ENCODE measurements at places on chromosomes 12 and 14. TPM values are rescaled to one million over a fixed set of nuclear protein-coding genes. Genes with fewer than 3 reads are reported as not detected.

EMP1 gene
- polyA plus RNA-seq: 356 TPM

GPR65 gene
- polyA plus RNA-seq: not detected

KRT75 gene
- 59.4 TPM for polyA plus RNA-seq

IQSEC3 gene
- polyA plus RNA-seq: not detected

TAS2R9 gene
- polyA plus RNA-seq: not detected

SPATS2 gene
- polyA plus RNA-seq: 46.2 TPM

SYNE3 gene
- polyA plus RNA-seq: 1.3 TPM

ATG2B gene
- 11.4 TPM for polyA plus RNA-seq

SIX1 gene
- 0.01 TPM for polyA plus RNA-seq

PRR4 gene
- 4.0 TPM for polyA plus RNA-seq

FGF23 gene
- polyA plus RNA-seq: not detected

TSHR gene
- not detected for polyA plus RNA-seq

PLEKHG3 gene
- 73.2 TPM for polyA plus RNA-seq

TMEM121 gene
- 0.31 TPM for polyA plus RNA-seq

TCTN2 gene
- 6.9 TPM for polyA plus RNA-seq

BDKRB1 gene
- polyA plus RNA-seq: 3.5 TPM

TSPAN11 gene
- polyA plus RNA-seq: not detected

SERPINA10 gene
- polyA plus RNA-seq: not detected

CAPS2 gene
- 1.5 TPM for polyA plus RNA-seq

LTB4R2 gene
- polyA plus RNA-seq: 5.4 TPM

GAS2L3 gene
- 3.6 TPM for polyA plus RNA-seq

GABARAPL1 gene
- 15.6 TPM for polyA plus RNA-seq

TUNAR gene
- not detected for polyA plus RNA-seq

RNF212B gene
- polyA plus RNA-seq: not detected

DPY19L2 gene
- 2.6 TPM for polyA plus RNA-seq

OTX2 gene
- not detected for polyA plus RNA-seq

PSME2 gene
- 158 TPM for polyA plus RNA-seq

FGD6 gene
- polyA plus RNA-seq: 54.2 TPM

PLEKHG7 gene
- not detected for polyA plus RNA-seq

DNAI7 gene
- 0.02 TPM for polyA plus RNA-seq

PLEKHH1 gene
- polyA plus RNA-seq: 2.6 TPM

ENDOU gene
- 0.28 TPM for polyA plus RNA-seq

LRP1-AS gene
- not detected for polyA plus RNA-seq

SRP54 gene
- polyA plus RNA-seq: 41.6 TPM

RFLNA gene
- polyA plus RNA-seq: 1.1 TPM

ASCL1 gene
- not detected for polyA plus RNA-seq

CLEC4A gene
- 0.56 TPM for polyA plus RNA-seq

KCNMB4 gene
- polyA plus RNA-seq: 1.5 TPM

AQP6 gene
- 0.57 TPM for polyA plus RNA-seq

COL2A1 gene
- not detected for polyA plus RNA-seq

KRT82 gene
- not detected for polyA plus RNA-seq

TBX3 gene
- 5.3 TPM for polyA plus RNA-seq

MTERF2 gene
- polyA plus RNA-seq: 5.0 TPM

FAM90A1 gene
- 0.05 TPM for polyA plus RNA-seq

CCDC196 gene
- not detected for polyA plus RNA-seq

BCL2L14 gene
- not detected for polyA plus RNA-seq

KLRB1 gene
- polyA plus RNA-seq: not detected

TMEM117 gene
- polyA plus RNA-seq: 4.9 TPM

METTL3 gene
- 96.0 TPM for polyA plus RNA-seq

ARID4A gene
- 8.4 TPM for polyA plus RNA-seq
